ENCODE measurements at places on chromosomes 13 and 19.

DNA sequence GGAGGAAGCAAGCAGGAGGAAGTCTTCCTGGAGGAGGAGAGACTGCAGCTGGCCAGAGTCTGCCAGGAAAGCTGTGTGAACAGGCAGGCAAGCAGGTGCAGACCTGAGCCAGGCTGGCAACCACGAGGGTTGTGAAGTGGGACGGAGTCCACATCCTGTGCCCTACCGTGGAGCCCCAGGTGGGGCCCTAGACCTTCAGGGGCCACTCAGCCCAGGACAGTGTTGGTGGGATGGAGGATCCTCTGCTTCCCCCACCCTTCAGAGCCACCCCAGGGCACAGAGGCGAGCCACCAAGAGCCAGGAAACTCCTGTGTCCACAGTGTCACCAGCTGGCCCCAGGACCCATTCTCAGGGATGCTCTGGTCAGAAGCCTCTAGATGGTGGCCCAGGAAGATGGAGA lies 8.4 kb upstream of the VSTM2B start:
- no peaks in the 10 kb centered on the region for H3K4me1 ChIP-seq
- no peak overlapping the region for H3K4me3 ChIP-seq
- H3K27me3 ChIP-seq, result peaks cover 6% of the 10 kb centered on the region

DNA sequence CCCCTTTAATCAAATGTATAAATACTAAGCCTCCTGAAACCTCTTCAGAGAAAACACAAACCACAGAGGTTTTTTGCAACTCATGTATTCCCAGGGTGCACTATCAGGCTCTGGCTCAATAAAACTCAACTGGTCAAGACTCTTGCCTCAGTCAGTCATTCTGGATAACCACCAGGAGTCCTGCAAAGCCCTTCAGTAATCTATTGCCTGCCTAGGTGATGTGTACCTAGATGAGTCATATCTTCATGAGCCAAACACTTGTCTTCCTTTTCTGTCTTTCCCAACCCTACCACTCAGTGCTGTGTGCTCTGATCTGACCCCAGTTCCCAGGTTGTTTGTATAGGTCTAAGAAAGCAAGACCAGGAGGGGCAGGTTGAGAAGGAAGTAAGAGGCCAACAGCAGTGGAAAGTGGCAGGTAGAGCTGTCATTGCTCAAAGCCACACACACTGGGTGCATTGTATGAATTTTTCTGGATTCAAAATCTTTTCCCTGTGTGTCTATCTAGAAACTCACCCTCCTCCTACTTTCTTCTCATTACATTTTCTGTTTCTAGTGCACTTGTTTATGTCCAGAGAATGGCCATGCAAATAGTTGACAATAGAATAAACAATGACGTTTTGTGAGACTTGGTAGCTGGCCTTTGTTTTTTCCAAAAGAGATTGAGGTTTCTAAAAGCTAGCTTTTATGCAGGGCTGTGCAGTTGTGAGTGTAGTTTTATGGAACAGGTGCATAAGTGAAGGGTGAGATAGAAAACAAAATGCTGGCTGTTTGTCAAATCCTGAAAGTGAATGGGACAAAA lies 48.1 kb downstream of the PSG1 start:
- no peaks in the 10 kb centered on the region for H3K4me1 ChIP-seq
- no peak overlapping the region for H3K27ac ChIP-seq
- H3K36me3 ChIP-seq, result no peaks in the 10 kb centered on the region

- peak overlapping the region; percentile 84 for H3K27ac ChIP-seq
- no peaks in the 10 kb centered on the region for H3K27me3 ChIP-seq
- H3K36me3 ChIP-seq, result no peaks in the 10 kb centered on the region
- no peak overlapping the region for H3K4me3 ChIP-seq
- peak; percentile 72 for DNase-seq
- H3K4me1 ChIP-seq, result peaks cover 62% of the 10 kb centered on the region
Observed at GRCh38 chr19:54207983-54208783, 7.5 kb downstream of the RPS9 start.

GRCh38 chr13:94239135-94239534 lies 240.3 kb downstream of the DCT start:
- H3K4me1 ChIP-seq, result no peaks in the 10 kb centered on the region
- no peak overlapping the region for H3K27ac ChIP-seq
- H3K36me3 ChIP-seq, result no peaks in the 10 kb centered on the region
- no peak overlapping the region for H3K4me3 ChIP-seq

DNA sequence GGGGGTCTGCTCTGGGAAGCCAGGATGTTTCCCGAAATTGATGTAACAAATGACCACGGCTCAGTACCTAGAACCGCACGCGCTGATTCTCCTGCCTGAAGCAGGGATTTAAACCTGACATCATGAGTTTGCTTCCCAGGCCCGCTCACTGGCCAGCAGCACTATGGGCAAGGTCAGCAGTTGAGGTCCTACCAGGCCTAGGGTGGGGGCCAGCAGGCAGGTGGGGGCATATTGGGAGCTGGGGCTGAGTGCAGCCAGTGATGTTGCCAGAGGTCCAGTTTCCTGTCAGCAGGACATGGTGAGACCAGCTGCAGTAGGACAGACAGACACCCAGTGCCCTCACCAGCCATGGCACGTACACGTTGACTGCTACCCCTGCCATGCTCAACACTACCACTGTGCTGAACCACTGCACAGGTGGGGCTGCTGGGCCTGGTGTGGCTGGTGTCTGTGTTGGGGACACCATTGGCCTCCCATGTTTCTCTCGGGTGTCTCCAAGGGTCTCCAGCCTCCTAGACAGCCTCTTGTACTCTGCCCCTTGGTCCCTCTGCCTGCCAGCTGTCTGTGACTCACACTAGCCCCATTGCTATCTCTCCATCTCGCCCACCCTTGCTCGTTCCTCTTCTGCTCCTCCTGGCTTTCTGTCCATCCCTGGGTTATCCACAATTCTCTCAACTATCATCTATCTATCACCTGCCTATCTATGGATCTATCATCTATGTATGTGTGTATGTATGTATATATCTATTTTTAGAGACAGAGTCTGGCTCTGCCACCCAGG lies 1.1 kb upstream of the C19orf85 start:
- no peaks in the 10 kb centered on the region for H3K27me3 ChIP-seq
- no peaks in the 10 kb centered on the region for H3K36me3 ChIP-seq
- H3K27ac ChIP-seq, result no peak overlapping the region
- peaks cover 18% of the 10 kb centered on the region for H3K4me1 ChIP-seq

- H3K27ac ChIP-seq, result peak overlapping the region; percentile 38
- H3K27me3 ChIP-seq, result no peaks in the 10 kb centered on the region
- H3K4me1 ChIP-seq, result peaks cover 6% of the 10 kb centered on the region
- peaks cover 21% of the 10 kb centered on the region for H3K36me3 ChIP-seq
Observed at GRCh38 chr19:4042731-4043082, 24.0 kb downstream of the ZBTB7A start.

DNA sequence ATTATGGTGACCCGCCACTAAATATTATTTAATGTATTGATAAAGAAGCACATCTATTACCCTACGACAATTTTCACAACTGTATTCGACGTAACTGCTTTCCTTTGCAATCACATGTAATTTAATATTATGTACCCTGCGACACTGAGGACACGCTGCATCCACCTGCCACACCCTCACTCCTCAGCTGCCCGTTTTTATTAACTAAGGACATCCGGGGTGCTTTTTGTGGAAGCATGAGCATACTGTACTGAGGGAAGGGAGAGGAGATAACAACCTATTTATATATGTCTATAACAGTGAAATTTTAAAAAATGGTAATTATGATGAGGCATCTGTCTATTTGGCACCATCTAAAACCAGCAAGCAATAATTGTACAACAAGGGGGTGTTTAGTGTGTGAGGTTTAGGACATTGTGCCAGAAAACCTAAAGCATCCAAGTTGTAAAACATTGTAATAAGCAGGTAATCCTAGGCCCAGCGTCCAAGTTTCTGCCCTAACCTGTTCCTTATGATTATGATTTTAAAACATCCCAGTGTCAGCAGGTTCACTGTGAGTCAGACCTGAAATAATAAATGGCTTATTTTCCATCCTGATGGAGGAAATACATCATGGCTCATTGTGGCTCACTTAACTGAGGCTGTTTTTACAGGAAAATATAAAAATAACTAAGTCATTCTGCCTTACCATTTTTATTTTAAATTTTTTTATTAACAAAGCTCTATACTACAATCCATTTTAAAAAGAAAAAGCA lies 56.3 kb downstream of the FOXO1 start:
- H3K27me3 ChIP-seq, result no peaks in the 10 kb centered on the region
- peaks cover 38% of the 10 kb centered on the region for H3K4me1 ChIP-seq
- no peaks in the 10 kb centered on the region for H3K36me3 ChIP-seq
- H3K4me3 ChIP-seq, result no peak overlapping the region

GRCh38 chr13:101523154-101524131 lies 71.0 kb downstream of the ITGBL1 start:
- no peak overlapping the region for H3K27ac ChIP-seq
- no peaks in the 10 kb centered on the region for H3K36me3 ChIP-seq
- no peaks in the 10 kb centered on the region for H3K27me3 ChIP-seq
- no peak overlapping the region for H3K4me3 ChIP-seq
- no peak for DNase-seq
- no peaks in the 10 kb centered on the region for H3K4me1 ChIP-seq

- DNase-seq, result peak; percentile 78
- H3K4me3 ChIP-seq, result peak overlapping the region; percentile 93
- no peaks in the 10 kb centered on the region for H3K36me3 ChIP-seq
- peaks cover 23% of the 10 kb centered on the region for H3K4me1 ChIP-seq
- no peaks in the 10 kb centered on the region for H3K27me3 ChIP-seq
- peak overlapping the region; percentile 88 for H3K27ac ChIP-seq
Observed at GRCh38 chr19:632579-633067, 714 bp downstream of the POLRMT start.

- peaks cover 4% of the 10 kb centered on the region for H3K4me1 ChIP-seq
- DNase-seq, result no peak
- H3K27me3 ChIP-seq, result no peaks in the 10 kb centered on the region
- no peak overlapping the region for H3K4me3 ChIP-seq
Observed at GRCh38 chr13:95740979-95741320, 64.0 kb downstream of the DNAJC3 start.

- peak overlapping the region; percentile 99 for H3K4me3 ChIP-seq
- H3K36me3 ChIP-seq, result peaks cover 12% of the 10 kb centered on the region
- H3K27me3 ChIP-seq, result no peaks in the 10 kb centered on the region
- peak; percentile 28 for DNase-seq
Observed at GRCh38 chr13:48235341-48236135, 2.5 kb downstream of the ITM2B start.

DNA sequence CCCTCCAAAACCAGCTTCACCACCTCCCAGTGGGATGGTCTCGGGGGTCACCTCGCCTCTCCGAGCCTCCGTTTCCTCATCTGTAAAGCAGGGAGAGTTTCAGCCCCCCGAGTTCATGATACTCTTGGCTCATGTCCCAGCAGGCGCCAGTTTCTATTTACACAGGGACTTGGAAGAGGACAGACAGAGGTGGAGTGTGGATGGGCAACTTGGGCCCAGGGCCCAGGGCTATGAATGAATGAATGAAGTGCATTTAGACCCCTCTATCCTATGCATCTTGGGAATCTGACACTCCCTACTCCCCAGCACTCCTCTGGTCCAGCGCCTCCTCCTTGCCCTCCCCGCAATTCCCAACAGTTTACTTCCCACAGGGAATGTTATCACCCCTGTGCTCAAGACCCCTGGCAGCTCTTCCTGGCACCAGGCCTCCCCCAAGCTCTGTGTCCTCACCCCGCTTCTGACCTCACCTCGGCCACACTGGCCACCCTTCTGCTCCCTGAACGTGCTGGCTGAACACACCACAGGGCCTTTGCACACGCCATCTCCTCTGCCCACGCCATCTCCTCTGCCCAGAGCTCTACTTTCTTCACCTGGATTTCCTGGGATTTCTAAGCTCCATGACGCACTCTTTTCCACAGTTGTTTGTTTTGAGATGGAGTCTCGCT lies 4.9 kb upstream of the C2CD4C start:
- DNase-seq, result no peak
- peaks cover 7% of the 10 kb centered on the region for H3K4me1 ChIP-seq
- H3K27ac ChIP-seq, result no peak overlapping the region
- no peak overlapping the region for H3K4me3 ChIP-seq
- H3K27me3 ChIP-seq, result peaks cover 37% of the 10 kb centered on the region

DNA sequence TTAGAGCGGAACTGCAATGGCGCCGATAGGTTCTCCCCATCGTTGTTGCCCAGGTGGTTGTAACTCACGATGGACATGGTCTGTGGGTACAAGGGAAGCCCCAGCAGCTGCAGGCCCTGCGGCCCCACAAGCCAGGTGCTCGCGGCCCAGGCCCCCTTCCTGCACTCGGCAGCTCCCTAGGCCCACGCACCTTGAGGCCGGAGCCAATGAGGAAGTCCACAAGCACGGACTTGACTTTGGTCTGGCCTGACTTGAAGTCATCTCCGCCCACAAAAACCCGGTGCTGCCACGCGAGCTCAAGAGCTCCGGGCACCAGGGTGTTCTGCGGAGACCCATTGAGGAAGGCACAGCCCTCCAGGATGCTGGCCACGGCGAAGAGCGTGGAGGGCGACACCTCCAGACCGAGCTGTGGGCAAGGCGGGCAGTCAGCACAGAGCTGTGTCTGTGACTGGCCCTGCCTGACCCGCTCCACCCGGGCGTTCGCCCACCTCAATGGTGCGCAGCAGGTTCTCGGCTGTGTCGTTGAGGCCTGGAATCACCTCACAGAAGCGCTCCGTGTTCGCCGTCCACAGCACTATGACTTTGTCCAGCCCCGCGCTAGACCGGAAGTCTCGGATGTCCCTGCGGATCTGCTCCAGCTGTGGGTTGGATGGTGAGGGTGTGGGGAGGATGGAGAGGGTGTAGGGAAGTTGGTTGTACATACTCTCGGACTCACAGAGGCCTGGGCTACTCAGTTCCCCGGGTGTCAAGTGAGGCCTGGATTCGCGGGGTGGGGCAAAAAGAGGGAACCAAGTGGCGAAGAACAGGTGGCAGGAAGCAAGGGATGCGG lies 1.9 kb downstream of the ISYNA1 start:
- H3K27ac ChIP-seq, result no peak overlapping the region
- H3K4me3 ChIP-seq, result no peak overlapping the region
- H3K27me3 ChIP-seq, result peaks cover 13% of the 10 kb centered on the region
- peaks cover 32% of the 10 kb centered on the region for H3K4me1 ChIP-seq
- H3K36me3 ChIP-seq, result no peaks in the 10 kb centered on the region

DNA sequence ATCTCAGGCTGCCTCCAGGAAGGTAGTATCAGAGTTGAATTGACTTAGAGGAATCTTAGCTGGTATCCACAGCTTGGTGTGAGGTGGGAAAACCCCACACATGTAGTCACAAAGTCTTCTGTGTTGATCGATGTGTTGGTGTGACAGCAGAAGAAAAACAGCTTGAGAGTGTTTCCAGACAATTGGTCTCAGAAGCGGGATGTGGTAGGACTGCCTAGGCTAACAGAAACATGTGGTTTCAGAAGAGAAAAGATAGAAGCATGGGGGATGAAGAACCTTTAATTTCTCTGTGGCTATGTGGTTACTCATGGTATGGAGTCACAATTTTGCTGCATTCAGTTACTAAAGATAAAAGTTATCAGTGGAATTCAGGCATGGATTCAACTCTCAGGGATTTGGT lies 134.7 kb upstream of the SLITRK5 start:
- H3K36me3 ChIP-seq, result no peaks in the 10 kb centered on the region
- no peaks in the 10 kb centered on the region for H3K27me3 ChIP-seq
- no peak for DNase-seq
- no peak overlapping the region for H3K27ac ChIP-seq
- H3K4me3 ChIP-seq, result no peak overlapping the region

GRCh38 chr13:110044551-110045111 lies 258.2 kb upstream of the IRS2 start:
- H3K27ac ChIP-seq, result no peak overlapping the region
- no peak overlapping the region for H3K4me3 ChIP-seq
- H3K4me1 ChIP-seq, result no peaks in the 10 kb centered on the region
- H3K27me3 ChIP-seq, result no peaks in the 10 kb centered on the region
- no peak for DNase-seq

Measured in transverse colon (tissue), 4 donors.